ENCODE measurements at places on chromosomes 1 and 21. TPM values are rescaled to one million over a fixed set of nuclear protein-coding genes. Genes with fewer than 3 reads are reported as not detected.

GRCh38 chr1:208178091-208178529 lies 66.1 kb downstream of the PLXNA2 start:
- no peak for DNase-seq

DNA sequence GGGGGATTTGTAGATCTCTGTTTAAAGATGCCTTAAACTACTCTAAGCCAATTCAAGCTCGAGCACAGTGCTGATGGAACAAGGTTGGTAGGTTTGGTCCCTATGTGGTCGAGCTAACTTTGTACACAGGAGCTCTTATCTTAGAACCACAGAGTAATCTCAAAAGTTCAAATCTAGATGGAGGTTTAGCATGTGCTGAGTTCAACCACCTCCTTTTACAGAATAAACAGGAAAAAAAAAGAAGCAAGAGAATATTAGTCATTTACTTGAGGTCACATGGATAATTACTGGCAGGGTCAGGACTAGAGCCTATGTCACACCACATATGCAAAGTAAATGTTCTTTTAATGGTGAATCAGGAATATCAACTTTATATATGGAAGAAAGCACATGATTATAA lies 86.2 kb downstream of the DTL start:
- no peak for DNase-seq

DNA sequence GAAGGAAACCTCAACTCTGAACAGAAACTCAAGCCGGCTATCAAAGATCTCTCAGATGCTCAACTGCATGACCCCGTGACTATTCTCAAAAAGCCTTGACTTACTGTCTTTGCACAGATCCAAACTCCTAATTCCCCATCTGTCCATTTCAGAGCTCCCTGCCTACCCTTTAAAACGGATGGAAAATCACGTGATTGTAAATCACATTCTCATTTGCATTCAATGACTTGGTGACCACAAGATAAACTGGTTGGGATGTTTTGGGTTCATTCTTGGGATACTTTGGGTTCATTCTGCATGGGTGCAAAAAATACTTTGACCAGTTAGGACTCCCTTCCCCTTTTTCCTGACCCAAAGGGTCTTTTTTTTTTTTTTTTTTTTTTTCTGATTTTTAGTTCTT lies 41.3 kb upstream of the RUNX1 start:
- DNase-seq, result no peak

DNA sequence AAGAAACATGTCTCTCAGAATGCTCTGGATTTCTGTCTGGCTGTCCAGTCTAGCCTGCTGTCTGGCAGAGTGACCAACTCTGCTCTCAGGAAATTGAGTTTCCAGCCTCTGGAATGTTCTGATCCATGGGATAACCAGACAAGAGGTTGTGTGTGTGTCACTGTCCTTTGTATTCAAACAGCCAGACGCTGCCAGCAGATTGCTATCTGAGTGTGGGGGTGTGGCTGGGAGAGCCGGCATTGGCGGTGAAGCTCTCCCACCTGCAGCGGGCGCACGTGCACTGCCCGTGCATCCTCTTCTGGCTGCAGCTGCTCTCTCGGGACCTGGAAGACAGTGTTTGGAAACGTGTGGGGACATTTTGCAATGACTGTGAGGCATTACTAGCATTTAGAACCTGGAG lies 26.1 kb downstream of the PKP1 start:
- peak; percentile 89 for DNase-seq

DNA sequence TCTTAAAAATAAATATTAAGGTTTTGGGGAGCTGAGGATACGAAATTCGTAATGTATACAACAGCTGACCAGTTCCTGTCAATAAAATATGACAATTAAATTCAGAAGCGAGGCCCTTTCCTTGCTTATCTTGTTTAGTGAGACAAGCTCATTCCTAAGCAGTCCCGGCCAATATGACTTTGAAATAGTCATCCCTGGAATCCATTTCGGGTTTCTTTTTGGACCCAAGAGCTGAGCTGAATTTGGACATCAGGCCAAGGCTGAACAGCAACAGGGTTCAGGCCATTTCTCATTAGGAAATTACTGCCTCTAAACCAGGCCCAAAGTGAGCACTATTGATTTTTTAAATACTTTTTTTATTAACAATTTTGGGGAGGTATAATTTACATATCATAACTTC lies 17.3 kb upstream of the FMN2 start:
- DNase-seq, result no peak

DNA sequence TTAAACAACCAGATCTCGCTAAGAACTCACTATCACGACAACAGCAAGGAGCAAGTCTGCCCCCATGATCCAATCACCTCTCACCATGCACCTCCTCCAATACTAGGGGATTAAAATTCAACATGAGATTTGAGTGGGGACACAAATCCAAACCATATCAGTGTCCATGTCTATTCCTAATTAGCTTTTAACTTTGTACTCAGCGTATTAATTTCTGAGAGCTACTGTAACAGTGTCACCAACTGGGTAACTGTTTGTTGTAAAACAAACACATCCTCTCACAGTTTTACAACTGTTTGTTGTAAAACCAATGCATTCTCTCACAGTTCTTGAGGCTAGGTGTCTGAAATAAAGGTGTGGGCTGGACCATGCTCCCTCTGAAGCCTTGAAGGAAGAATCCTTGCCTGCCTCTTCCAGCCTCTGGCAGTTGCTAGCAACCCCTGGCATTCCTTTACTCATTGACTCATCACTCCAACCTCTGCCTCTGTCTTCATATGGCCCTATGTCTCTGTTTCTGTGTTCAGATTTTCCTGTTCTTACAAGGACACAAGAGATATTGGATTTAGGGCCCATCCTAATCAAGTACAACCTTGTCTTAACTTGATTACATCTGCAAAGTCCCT lies 121.2 kb downstream of the LTN1 start:
- DNase-seq, result peak; percentile 41

DNA sequence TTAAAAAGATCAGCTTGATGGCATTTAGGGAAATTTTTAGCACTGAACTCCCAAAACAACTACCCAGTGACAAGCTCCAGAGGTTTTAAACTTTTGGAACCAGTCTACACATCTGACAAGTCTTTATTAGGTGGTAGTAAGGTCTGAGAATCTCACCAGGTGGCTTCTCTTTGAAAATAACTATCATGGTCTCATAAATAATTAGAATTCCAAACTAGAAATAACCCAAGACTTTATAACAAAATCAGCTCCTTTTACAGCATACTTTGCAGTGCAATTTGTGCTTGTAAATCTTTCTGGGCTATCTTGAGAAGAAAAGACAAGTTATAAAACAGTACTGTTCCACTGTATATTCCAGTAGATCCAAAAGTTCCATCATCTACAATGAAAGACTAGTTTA lies 108.7 kb downstream of the LTN1 start:
- DNase-seq, result no peak

- DNase-seq, result no peak
These were observed 5.0 kb downstream of the TRIM62 start for GRCh38 chr1:33176887-33177286.

GRCh38 chr1:181159451-181160140 lies 71.1 kb downstream of the IER5 start:
- DNase-seq, result peak; percentile 95

GRCh38 chr1:167648978-167649744 lies 19.1 kb downstream of the RCSD1 start:
- no peak for DNase-seq

DNA sequence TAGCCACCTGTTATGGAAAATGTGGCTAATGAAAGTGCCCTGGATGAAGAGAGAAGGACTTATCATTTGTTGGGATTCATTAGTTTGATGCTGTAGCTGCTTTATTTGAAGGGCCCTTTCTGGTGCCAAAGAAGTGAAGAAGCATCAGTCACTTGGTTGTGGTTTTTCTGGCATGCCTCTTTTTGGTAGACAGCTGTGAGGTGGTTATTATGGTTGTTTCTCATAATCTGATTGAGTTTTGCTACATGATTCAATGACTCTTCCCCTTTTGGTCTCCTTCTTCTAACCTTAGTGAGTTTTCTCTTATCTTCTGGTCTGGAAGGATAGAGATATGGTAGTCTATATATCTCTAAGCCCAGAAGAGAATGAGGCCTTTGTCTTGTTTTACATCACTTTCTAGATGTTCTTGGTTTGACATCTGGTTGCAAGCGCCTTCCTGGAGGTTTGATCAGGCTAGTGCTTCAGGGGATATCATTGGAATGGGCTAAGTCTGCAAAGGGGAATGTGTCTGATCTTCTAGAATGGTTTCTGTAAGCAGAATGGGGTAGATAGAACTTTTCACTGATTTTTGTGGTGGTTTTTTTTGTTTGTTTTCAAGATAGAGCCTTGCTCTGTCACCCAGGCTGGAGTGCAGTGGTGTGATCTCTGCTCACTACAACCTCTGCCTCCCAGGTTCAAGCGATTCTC lies 26.0 kb downstream of the ARID1A start:
- no peak for DNase-seq

DNA sequence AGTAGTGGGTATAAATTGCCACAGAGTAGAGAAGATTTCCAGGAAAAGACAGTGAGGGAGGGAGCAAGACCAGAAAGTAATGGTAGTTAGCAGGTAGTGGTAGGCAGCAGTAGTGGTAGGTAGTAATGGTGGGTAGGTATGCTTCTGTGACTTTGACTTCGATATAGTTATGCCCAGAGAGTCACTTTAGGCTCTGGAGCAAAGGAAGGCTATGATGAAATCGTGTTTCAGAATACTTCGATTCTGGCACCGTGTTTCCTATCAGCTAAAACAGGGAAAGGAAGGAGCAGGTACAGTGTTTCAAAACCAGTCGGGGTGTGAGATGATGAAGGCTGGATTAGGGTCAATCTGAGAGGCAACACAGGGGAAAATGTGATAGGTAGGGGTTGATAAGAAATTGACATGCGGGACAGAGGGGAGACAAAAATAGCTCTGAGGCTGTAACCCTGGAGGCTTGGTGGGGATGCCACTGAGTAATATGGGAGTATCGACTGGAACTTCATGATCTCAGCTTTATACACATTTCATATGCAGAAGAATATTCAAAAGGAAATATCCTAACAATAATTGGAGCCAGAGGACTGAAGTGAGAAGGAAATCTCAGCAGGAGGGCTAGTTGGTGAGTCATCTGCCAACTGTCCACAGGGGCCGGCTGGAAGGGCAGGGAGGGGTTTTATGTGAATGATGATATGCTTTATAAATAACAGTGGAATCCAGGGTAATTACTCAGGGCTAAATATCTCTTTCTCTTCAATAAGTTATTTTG lies 25.2 kb upstream of the TRIM45 start:
- DNase-seq, result no peak

DNA sequence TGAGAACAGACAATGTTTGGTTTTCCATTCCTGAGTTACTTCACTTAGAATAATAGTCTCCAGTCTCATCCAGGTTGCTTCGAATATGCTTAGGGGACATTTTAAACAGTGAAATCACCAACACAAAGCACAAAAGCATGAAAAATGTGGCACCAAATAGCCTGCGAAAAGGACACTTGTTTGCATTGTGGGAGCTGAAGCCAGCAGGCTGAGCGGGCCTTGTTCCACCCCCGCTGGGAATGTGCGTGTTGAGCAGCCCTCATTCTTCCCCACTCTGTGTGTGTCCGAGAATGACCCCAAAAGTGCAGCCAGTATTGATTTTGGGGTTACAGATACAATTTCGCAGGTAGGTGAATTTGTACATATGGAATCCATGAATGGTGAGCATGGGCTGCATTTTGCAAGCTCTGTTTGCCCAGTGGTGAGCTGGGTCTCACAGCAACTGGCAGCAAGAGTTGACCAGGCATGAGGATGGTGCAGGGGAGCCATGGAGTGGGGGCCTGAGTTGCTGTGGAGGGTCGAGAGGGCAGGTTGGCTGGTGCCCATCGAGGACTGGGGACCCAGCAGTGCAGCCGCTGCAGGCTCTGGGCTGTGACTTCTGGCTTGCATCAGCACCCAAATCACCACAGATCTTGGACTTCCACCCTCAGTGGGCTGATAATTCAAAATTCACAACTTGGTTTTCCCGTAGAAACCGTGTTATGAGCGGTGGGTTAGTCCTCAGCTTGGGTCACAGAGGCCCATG lies 29.4 kb downstream of the NENF start:
- no peak for DNase-seq

DNA sequence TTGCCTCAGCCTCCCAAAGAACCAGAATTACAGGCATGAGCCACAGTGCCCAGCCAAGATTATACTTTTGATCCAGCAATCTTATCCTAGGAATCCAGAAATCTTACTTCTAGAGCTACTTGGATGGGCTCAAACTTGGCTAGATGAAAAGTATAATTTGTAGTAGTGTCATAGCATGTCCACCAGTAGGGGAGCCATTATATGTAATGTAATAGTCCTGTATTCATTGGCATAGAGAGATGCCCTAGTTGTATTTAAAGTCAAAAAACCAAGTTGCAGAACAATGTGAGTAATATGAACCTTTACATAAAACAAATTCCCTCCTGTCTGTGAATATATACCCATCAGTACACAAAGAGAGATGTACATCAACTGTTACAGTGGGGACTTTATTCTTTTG lies 83.9 kb downstream of the NOS1AP start:
- no peak for DNase-seq

DNA sequence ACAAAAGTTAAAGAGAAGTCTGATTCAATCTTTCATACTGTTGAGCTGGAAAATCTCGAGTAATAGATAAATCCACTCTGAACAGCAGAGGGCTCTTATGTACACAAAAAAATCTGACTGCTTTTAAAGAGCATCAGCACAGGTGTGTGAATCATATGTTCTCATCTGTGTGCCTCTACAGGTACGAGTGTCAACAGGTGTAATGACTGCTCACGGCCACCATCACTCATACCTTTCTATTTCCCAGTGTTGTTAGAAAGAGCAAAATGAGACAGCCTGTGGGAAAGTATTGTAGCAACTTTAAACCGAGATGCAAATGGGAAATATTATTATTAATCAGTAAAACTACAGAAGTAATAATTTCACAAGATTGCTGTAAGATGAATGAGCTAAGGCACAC lies 49.0 kb upstream of the SCAF4 start:
- peak; percentile 41 for DNase-seq

C1orf174 gene
- 35.7 TPM for total RNA-seq

FAM72D gene
- total RNA-seq, result 2.7 TPM

PRAMEF17 gene
- not detected for total RNA-seq

LMX1A gene
- total RNA-seq, result not detected
